ENCODE measurements at places on chromosomes 5 and 9.

DNA sequence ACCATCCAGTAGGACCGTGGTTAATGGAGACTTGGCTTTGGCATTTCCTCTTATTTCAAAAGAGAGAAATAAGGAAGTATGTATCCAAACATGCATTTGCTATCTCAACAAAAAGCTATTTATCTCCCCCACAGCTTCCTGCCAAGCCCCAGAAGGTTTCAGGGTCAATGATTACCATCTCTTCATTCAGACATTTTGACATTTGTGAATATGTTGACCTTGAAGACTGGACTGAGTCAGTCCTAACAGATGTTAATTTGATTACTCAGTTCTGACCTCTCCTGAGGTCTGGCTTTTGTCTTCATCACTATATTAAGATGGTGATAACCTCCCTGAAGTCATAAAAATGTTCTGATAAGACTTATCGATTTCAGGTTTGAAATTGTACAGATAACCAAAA is 479.4 kb downstream of the AGTPBP1 start:
- no peak for DNase-seq

DNA sequence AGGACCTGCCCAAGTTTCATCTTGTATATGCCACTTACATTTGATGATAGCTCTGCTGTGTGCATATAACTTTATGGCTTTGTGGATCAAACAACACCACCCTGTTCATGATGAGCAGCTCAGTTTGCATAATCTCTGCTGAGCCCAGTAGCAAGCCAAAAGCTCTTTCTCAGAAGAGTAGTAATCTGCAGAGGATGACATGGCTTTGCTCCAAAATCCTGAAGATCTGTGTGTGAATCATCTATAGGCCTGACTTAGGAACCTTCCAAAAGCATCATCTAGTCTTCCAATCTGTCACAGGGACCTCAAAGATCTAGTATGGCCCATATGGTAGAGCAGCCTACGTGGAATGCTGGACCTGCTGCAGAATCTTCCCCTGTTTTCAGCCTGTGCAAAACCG is 394.6 kb downstream of the PSAT1 start:
- no peak for DNase-seq

GRCh38 chr9:97740848-97741821 is 44.0 kb upstream of the XPA start:
- DNase-seq = no peak

DNA sequence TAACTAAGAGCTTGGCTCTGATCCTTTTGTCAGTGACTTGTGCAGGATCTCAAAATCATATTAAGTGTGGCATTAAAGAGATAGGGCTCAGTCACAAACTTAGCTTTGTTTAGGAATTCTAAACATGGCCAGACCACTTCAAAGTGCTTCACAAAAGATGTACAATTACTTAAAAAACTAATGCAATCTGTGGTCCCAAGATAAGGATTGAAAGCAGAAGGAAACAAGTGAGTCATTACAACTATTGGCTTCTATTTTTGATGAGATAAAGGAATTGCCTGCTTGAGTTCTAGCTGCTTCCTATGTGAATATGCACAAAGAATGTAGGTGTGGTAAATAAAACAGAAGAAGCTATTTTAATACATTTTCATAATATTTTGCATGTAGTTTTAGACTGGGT is 44.9 kb upstream of the SLC12A2 start:
- no peak for DNase-seq

DNA sequence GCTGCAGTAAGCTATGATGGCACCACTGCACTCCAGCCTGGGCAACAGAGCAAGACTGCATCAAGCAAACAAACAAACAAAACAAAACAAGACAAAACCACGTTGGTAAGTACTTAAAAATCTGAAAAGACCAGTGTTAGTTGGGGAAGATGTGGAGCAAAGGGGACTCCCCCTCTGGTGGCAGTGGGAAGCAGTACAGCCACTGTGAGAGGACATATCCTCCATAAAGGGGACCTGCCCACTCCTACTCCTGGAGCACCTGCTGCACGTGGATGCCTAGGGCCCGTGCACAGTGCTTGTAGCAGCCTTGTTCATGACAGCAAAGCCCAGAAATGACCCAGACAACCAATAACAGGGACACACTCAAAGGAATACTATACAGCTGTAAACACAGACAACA is 17.0 kb upstream of the IPPK start:
- no peak for DNase-seq

DNA sequence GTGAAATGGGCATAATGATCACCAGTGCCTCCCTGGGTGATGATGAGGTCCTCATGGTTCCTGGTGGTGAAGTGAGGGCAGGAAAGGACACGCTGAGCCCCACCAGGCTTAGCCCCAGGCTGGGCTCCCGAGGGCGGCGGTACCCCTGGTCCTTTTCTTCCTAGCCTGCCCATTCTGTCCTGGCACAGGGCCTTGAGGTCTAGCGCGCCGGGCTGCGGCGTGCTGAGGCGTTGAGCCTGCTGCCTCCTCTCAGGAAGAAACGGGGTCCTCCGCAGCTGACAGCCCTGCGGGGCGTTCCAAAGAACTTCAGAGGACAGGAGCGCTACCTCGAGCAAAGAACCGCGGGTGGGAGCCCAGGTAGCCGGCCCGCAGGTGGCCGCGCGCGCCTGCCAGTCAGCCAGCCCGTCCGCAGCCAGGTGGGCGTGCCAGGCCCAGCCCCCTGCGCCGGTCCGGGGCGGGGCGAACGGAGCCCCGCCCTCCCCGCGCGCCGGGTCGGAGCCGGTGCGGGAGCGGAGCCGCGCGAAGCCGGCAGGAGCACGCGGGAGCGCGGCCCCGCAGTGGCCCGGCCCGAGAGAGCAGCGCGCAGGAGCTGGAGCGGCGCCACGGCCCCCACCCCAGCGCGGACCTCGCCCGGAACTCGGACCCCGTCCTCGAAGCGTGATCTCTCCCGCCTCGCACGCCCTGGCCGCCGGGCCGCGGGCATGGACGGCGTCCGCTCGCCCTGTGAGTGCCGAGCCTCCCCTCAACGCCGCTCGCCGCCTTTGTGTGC is at the start of gene WNK2:
WNK2 (plus strand) TSS at position 477 of the 769 bp plus-strand sequence. CDS start 791 bp downstream, outside the sequence.
- no peak for DNase-seq

GRCh38 chr5:179797741-179798140 is 4.0 kb downstream of the LTC4S start:
- DNase-seq = no peak

GRCh38 chr9:79014929-79015699 is 556.7 kb upstream of the TLE4 start:
- DNase-seq = no peak

- DNase-seq = no peak
These were observed 56.2 kb downstream of the MAP1B start for GRCh38 chr5:72163349-72163983.

DNA sequence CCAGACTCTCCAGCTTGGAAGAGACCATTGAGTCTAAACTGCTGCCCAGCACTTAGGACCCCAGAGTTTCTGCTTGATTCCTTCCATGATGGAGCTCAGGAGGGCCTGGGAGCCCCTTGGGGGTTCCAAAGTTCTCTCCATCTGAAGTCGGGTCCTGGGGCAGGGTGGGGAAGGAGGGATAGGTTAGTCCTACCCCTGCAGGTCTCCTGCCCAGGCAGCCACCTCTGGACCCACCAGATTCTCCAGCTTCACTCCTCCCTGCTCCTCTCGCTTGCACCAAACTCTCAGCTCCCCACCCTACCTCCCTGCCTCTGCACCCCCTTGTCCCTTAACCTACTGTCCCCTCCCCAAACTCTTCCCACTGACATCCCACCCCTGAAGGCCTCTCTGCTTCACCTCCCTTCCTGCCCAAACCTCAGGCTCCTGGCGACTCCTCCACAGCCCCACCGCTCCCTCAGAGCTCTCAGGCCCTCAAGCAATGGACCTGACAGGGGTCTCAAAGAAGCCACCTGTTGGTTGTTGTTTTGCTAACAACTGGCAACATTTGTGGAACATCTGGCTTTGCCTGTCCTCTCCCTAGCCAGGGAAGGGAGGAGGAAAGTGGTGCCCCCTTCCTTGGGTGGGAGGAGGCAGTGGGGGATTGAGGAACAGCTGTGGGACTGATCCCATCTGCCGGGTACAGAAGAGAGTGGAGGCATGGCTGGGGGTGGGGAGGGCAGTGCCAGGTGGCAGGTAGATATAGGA is 137.5 kb downstream of the RGS3 start:
- no peak for DNase-seq

DNA sequence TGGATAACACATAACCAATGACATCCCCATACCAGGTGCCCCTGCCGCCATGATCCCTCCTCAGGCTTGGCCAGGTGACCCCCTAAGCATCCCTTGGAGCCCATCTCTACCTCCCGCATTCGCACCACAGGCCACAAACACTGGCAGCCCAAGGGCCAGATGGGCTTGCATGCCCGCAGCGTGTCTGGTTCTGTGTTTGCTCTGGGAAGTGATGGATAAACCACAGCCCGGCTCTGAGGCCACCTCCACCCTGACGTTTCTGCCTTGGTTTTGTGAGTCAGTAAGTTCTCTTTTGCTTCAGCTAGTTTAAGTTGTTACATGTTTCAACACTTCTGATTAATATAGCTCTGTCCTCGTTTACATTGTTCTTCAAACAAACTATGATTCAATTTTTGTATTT is 172.4 kb upstream of the PHYKPL start:
- no peak for DNase-seq

Data from stimulated activated CD8-positive, alpha-beta memory T cell treated with anti-CD3 and anti-CD28 coated beads, Interleukin-4, amount 100 ng/mL, for 4 hours (primary cell).